ENCODE measurements at places on chromosomes 5 and 9. TPM values are rescaled to one million over a fixed set of nuclear protein-coding genes. Genes with fewer than 3 reads are reported as not detected.

CCL21 gene
- 0.83 TPM for total RNA-seq

CAMK4 gene
- total RNA-seq, result 10.3 TPM

REEP2 gene
- total RNA-seq, result 121 TPM

ROPN1L gene
- 1.6 TPM for total RNA-seq

EQTN gene
- total RNA-seq, result not detected

NFIB gene
- 2.9 TPM for total RNA-seq

MEGF10 gene
- 317 TPM for total RNA-seq

TMEM215 gene
- total RNA-seq, result not detected

IZUMO3 gene
- 0.24 TPM for total RNA-seq

SEC61B gene
- 335 TPM for total RNA-seq

TEX48 gene
- not detected for total RNA-seq

NUTM2F gene
- not detected for total RNA-seq

SLC45A2 gene
- not detected for total RNA-seq

GRM6 gene
- 1.0 TPM for total RNA-seq

ATP10B gene
- total RNA-seq, result 0.46 TPM

PLEKHG4B gene
- 0.45 TPM for total RNA-seq

SHISAL2B gene
- total RNA-seq, result not detected

LRRC70 gene
- total RNA-seq, result 1.0 TPM

TOMM5 gene
- 323 TPM for total RNA-seq

EXD3 gene
- total RNA-seq, result 12.3 TPM

DNLZ gene
- total RNA-seq, result 14.7 TPM
